Naive thymus-derived CD4-positive, alpha-beta T cell (primary cell): ENCODE measurements at places on chromosomes 13 and 19. TPM values are rescaled to one million over a fixed set of nuclear protein-coding genes. Genes with fewer than 3 reads are reported as not detected.

DOCK6 gene
- total RNA-seq: 0.10 TPM in 1 of 2 replicates, not detected in the other

- DNase-seq: no peak
These were observed 4.3 kb upstream of the POSTN start for GRCh38 chr13:37602733-37603381.

DNA sequence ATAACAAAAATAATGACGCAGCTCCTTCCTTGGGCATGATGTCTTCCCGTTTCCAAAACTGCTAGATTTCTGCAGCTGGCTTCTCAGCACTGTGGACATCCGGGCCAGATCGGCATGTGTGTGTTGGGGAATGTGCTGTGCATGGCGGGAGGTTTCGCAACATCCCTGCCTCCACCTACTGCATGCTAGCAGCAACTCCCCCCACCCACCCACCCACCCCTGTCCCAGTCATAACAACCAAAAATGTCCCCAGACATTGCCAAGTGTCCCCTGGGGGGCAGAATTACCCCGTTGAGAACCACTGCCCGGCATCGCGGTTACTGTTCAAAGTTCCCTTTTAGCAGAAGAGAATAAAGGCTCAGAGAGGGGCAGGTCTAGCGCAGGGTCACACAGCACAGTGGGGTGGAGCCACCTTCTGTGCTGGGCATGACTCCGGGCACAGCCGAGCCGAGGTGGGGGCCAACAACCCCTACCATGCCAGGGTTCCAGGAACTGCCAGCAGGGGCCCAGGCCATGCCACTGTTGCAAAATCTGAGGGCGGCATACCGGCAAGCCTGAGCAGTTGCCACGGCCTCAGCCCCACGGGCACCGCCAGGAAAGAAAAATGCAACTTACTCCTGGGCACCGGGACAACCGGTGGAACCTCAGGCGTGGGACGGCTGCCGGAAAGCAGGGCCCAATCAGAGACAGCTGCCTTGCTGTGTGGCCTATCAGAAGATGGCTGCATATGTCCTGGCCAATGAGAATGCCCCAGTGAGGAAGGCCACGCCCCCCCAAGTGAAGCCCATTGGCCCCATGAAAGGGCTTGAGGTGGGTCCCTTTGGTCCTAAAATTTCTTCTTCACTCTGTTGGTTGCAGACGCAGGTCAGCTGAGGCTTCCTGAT is 22.5 kb upstream of the NFIC start:
- DNase-seq: peak; percentile 27

OPA3 gene
- 9.1 TPM for total RNA-seq

ABHD17A gene
- 92.9 TPM for total RNA-seq

ACP7 gene
- not detected in 2 replicates for total RNA-seq

DNA sequence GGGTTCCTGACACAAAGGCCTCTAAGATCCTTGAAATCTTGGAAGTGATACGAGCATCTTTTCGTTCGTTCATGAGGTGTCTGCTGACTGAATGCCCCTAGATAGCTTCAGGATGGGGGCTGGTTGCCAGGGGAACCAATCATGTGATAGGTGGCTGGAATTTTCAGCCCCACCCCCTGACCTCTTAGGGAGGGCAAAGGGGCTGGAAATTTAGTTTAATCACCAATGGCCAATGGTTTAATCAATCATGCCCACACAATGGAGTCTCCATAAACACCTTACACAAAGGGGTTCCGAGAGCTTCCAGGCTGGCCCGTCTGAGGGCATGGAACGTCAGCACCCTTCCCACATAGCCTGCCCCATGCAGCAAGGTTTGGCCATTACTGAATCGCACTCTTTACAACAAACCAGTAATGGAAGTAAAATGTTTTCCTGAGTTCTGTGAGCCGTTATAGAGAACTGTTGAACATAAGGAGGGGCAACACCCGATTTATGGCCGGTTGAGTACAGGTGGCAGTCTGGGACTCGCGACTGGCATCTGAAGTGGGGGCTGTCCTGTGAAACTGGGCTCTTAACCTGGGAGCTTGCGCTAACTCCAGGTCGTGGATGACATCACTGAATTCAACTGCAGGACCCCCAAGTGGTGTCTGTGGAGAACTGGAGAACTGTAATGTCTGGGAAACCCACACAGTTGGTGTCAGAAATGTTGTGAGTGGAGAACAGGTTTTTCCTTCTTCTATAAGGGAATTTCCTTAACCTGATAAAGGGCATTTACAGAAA is 25.6 kb downstream of the MLLT1 start:
- no peak for DNase-seq

DNA sequence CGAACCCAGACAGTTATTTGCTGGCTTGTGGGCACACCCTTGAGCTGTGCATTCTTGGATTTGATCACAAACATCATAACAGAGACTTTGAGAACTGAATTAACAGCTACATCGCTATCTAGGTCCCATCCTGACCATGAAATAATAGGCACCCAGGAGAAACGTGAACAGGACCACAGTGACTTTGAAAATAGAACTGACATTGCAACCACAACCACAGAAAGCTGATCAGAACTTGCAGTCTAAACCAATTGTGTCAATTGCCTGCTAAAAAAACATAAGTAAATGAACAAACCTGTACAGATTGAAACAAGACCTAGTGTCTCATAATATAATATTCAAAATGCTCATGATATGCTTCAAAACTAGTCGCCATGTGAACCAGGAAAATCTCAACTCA is 18.3 kb upstream of the KATNAL1 start:
- no peak for DNase-seq

- no peak for DNase-seq
These were observed 130.5 kb upstream of the RNF113B start for GRCh38 chr13:98307463-98308085.

- DNase-seq: no peak
These were observed 305.1 kb downstream of the ITGBL1 start for GRCh38 chr13:101757446-101758039.

DNAAF3 gene
- total RNA-seq: not detected

SMIM44 gene
- total RNA-seq: not detected in 2 replicates

ZNF570 gene
- total RNA-seq: 9.1 TPM

DNA sequence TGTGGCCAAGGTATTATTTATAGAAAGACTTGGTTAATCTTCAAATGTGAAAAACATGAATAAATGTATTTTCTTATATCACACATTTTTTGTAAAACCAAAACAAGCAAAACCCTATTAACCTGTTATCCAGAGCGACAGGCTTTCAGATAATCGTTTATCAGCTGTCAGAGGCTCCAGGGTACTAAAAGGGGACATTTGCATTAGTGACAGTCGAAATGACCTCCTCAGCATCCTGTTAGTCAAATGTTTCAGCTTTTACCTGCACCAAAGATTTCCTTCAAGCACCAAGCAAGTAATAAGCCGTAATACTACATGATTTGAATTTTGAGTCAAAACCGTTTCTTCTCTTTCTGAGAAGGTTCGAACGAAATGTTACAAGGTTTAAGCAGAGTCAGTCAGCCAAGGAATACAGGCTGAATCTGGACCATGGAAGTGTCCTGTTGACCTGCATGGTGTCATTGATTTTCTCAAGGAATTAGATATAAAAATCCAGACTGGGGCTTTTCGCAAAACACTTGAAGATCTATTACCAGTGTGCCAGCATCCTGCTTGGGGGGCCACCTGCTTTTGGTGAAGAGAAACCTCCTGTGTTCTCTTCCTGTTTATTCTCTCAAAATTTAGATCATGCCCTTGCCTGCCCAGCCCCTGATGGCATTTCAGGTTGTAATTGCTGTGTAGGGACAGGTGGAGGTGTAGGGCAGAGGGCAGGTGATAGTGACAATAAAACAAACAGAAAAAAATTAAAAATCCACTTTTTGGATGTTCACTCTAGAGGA is 11.3 kb upstream of the RFC3 start:
- no peak for DNase-seq

- DNase-seq: no peak
These were observed 9.2 kb downstream of the FOXA3 start for GRCh38 chr19:45873219-45873772.

DNA sequence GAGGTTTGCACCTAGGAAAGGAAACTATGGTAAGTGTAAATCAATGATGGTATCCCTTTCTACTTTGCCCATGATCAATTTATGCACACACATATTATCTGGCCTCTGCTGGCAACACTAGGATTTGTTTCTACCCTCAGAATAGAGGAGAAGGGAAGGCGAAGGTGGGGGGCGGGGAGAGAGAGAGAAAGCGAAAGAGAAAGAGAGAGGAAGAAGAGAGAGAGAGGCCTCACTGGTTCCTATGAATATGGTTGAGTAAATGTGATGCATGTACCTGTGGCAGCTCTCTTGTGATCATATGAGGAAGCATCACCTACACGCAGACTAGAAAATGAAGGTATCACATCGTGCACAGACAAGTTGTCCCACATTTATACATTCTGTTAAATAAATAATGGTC is 882.0 kb upstream of the SLITRK6 start:
- DNase-seq: no peak

- DNase-seq: no peak
These were observed 16.8 kb downstream of the ADGRE2 start for GRCh38 chr19:14761607-14762006.

DNA sequence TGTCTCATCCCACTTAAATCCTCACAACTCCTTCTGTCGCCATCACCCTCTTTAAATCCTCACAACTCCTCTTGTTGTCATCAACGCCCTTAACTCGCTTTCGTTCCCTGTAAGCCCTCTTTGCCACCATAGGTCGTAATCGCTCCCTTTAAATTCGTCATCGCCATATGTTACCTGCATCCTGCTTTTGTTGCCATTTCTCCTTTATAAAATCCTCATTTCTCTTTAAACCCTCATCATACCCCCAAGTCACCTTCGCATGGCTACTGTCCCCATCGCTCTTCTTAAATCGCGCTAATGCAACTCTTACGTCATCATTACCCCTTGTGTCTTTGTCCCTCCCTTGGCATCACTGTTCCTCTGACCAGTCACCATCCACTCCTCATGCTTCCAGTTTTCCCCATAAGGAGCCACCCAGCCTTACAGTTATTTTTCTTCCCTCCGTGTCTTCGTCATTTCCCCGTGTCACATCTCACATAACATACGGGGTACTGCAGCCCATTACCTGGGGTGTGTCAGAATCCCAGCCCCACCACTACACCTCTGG is 539 bp downstream of the PLD3 start:
- no peak for DNase-seq

GRCh38 chr19:18306209-18306887 is 16.5 kb downstream of the LSM4 start:
- DNase-seq: no peak

DNA sequence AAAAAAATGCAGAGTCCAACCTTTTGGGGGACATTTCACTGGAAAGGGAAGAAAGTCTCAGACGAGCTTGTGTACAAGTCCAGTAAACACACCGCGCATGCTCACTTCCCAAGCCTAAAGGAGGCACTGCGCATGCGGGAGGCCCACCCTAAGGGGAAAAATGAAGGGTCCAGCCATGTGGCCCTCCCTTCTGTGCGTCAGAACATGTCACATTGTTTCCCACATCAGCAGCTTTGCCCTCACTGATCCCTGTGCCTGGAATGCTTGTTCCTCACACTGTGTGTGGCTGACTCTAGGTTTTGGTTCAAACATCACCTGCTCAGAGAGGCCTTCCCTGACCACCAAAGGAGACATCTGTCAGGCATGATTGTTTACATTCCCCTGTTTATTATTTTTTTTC is 4.4 kb downstream of the ELSPBP1 start:
- no peak for DNase-seq

ANKLE1 gene
- total RNA-seq: 4.8 TPM

GRCh38 chr13:33349986-33350826 is 64.7 kb upstream of the STARD13 start:
- DNase-seq: no peak

DNA sequence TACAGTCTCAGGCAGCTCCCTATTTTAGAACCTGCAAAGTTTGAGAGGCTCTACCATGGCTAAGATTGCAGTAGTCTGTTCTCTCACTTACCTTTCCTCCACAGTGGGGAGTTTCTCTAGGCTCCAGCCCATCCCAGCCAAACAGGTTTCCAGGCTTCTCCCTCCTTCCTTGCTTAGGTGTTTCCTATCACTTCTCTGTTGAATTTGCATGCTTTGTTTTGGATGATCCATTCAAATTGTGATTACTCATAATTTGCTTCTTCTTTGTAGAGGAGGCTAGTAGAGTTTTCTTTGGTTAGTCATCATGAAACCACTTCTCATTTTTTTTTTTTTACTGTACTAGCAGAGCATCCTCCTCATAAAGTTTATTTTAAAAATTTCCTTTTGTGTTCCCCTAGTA is 1242.2 kb upstream of the MIR17HG start:
- DNase-seq: no peak

DNA sequence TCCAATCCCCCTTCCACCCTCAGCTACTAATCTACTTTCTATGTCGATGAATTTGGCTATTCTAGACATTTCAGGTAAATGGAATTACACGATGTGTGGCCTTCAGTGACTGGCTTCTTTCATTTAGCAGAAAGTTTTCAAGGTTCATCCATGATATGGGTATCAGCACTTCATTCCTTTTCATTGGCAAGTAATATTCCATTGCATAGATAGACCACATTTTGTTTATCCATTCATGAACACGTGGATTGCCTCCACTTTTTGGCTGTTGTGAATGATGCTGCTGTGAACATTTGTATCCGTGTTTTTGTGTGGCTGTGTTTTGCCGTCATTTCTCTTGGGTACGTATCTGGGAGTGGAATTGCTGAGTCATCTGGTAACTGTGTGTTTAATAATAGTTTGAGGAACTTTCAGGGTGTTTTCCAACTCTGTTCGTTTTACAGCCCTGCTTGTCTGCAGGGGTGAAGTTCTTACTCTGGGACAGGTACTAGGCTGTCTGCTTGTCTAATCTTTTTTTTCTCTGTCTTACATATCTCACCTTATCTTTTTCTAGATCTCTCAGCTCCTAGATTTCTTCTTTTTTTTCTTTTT is 32.5 kb downstream of the MARK4 start:
- no peak for DNase-seq

DNA sequence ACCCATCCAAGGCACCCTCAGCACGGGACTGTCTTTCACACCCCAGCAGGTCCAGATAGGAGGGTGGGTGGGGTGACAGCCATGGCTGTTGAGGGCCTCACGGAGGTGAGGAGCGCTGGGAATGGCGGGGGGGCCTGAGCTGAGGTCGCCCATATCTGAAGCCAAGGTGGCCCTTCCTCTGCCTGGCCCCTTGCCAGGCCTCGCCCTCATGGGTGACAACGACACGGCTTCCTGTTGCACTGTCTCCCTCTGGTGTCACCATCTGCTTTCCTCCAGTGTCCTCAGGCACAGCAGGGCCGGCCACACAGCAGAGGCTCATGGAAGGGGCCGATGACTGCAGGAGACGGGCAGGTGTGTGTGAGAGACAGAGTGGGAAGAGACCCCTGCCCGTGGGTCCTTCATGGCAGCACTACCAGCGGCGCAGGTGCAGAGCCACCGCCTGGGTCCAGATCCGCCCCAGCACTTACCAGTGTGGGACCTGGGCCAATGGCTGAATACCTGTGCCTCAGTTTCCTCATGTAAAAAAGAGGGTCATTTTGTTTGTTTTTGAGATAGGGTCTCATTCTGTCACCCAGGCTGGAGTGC is 8.1 kb upstream of the NKPD1 start:
- DNase-seq: no peak

GRCh38 chr13:40215311-40215710 is 451.1 kb downstream of the FOXO1 start:
- DNase-seq: no peak

- DNase-seq: no peak
These were observed 254.7 kb upstream of the KLHL1 start for GRCh38 chr13:70362820-70363570.
